8988T (cell line): ENCODE measurements at places on chromosomes 6 and 20.
A peak's percentile ranks its signal among the peaks of the same experiment; 100 is the strongest.

- DNase-seq, result no peak
Observed at GRCh38 chr6:16049168-16049567, 79.7 kb upstream of the MYLIP start.

GRCh38 chr20:35237486-35237885, 11.0 kb downstream of the MMP24 start:
- DNase-seq, result no peak

GRCh38 chr6:7087491-7087979, 20.2 kb upstream of the RREB1 start:
- no peak for DNase-seq

DNA sequence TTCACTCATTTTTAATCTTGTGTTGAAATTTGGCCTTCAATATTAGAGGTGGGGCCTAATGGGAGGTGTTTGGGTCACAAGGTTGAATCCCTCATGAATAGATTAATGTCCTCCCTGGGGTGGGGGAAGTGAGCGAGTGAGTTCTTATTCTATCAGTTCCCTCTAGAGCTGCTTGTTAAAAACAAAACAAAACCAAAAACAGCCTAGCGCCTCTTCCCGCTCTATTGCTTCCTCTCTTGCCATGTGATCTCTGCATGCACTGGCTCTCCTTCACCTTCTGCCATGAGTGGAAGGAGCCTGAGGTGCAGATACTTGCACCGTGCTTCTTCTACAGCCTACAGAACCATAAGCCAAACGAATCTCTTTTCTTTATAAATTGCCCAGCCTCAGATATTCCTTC, 89.6 kb upstream of the SLC35F1 start:
- DNase-seq, result no peak

DNA sequence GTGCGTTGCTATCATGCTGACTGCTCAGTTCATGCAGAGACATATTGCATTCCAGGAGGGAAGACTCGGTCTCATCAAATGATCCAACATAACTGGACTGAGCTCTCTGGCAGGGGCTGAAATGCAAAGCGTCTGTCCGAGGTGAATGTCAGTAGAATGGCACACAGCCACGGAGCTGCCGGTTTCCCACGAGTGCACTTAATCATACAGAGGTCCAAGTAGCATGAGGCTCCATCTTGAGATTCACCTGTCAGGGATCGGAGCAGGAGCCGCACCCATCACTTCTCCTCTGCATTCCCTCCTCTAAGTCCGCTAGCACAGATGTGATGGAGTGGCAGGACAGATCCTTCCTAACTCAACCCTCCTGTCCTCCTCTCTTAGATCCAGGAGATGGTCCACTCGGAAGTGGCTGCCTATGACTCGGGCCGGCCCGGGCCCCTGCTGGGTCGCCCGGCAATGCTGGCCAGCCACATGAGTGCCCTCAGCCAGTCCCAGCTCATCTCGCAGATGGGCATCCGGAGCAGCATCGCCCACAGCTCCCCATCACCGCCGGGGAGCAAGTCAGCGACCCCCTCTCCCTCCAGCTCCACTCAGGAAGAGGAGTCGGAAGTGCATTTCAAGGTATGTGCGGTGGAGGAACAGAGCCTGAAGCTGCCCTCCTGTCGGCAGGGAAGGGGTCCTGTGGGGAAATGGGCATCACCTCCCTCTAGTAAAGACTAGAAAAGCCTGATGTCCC, 135.9 kb downstream of the JPH2 start:
- DNase-seq, result no peak

- no peak for DNase-seq
Observed at GRCh38 chr6:170053966-170054661, 236.8 kb downstream of the DLL1 start.

DNA sequence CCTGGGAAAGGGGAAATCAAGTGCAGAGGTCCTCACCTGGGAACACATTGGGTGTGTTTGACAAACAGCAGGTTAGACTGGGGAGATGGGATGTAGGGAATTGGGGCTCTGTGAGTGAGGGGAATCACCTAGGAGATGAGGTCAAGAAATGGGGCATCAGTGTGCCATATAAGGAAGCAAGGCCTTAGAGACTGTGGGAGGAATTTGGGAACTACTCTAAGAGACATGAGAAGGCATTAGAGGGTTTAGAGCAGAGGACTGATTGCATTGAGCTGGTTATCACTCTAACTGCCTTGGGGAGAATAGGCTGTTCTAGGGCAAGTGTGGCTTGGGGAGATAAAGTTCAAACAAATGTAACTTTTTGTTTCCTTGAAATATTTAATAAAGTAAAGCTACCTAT, 189.9 kb downstream of the EYA4 start:
- no peak for DNase-seq

GRCh38 chr6:134502614-134503549, 185.0 kb upstream of the SGK1 start:
- no peak for DNase-seq

DNA sequence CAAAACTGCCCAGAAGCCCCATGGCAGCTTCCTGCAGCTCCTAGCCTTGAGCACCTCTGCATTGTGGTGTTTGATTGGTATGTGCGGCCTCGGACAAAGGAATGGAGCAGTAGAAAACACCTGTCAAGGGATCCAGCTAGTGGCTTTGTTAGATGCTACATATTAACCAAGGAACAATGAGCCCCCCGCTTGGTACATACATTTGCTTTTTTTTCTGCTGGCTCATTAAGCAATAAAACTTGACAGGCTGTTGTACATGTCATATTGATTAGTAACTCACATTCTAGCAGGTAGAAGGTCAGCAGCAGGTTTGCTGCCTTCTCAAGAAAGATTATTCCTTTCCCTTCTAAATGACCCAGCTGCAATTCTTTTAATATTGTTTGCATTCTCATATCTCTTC, 937 bp downstream of the SPACA1 start:
- no peak for DNase-seq

DNA sequence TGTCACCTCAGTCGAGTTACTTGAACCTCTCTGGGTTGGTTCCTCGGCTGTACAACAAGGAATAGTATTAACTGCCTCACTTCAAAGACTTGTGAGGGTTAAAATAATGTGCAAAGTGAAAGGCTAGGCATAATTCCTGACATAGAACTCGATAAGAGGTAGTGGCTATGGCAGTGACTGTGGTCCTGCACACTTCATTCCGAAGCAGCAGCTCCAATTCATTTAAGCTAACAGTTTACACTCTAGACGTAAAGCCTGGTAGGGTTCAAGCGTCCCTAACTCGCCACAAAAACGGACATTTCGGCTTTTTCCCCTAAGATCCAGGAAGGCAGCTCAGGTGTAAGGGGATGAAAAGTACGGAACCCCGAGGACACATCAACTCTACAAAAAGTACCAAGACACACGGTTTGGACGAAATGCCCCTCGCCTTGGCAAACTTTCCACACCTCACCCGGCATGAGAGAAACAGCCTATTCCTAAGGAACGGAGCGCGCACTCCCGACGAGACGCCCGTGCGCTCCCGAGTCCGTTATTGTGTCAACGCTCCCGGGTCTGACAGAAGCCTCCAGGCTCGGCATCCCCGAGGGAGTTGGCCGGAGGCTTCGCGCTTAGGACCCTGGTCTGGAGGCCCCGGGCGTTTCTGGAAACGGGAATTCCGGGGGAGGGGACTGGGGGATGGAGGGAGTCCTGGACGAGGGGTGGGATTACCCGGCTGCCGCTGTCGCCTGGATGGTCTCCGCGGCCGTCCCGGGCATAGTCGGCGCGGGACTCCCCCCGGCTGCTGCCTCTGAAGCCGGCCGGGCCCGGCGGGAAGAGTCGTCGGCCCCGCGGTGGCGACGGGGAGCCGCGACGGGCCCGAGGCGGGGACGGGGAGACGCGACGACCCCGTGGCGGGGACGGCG, 937 bp downstream of the ZNF318 start:
- peak; percentile 64 for DNase-seq

DNA sequence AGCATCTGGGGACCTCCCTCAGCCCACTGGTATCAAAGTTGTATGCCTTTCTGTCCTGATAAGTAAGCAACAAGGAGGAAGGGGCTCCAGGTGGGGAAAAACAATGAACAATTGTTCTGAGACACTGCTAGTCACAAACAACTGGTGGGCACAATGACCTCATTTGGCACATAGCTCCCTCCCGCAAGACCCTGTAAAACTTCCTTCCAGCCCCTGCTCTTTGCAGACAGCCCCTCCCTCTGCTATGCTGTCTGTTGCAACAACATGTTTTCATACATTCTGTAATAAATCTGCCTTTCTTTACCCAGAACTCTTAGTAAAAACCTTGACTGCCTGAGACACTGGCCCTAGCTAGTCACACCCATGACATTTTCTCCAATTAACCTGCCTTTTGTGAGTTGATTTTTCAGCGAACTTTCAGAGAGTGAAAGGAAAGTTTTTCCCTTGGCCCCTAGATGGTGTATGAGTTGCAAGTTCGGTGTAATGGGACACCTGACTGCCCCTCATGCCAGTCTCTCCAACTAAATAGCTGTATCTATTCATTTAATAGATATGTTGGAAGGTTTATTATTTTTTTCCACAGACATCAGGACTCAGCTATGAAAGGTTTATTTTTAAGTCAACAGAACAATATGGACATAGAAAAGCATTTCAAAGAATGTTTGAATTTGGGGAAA, 142.3 kb upstream of the SLC22A16 start:
- DNase-seq, result no peak

DNA sequence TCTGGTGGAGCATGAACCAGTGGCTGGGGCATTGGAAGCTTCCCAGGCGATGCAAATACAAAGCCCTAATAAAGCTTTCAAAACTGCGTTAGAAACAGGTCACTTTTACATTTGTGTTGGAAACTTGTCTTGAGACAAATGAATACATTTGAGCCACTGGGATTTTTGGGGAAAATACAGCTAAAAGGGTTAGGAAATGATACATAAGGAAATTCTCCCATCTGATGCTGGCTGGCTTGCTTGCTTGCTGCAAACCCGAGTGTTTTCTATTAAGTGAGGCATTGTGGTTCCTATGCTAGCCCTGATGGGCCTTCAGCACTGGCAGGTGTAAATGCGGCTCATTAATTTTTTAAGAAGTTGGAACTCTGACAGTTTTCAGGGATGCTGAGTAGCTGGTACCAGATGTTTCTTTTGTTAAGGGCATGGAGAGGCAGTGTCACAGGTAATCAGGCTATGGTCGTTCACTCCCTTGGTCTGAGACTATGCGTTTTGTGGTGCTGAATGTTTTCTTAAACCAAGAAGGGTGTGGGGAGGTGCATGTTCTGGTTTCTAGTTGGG, 35.2 kb downstream of the RREB1 start:
- DNase-seq, result no peak

DNA sequence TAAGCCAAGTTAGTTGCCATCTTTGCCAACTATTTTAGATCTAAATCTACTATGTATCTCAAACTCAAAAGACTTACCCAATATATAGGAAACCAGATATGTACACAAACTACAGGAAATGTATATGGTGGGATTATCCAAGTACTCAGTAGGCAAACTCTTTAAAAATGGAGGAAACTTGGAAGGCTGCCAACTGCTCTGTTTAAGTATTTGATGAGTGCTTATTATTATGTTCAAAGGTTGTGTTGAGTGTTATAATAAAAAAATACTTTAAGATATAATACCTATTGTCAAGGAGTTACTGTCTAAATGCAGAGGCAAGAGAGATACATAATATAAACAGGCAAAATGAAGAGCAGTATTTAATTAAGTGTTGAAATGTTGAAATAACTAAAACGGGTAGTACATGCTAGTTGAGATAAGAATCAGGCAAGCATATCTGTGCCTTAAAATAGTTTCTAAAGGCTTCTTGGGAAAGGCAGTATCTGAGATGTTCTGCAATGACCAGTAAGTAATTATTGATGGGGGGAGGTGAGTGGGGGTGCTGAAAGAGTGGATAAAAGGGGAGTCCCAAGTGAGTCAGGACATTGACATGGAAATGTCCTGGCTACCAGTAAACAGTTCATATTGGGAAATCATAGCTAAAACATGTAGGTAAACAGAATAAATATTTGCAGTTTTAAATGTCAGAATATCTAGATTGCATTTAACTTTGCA, 6.5 kb upstream of the DST start:
- DNase-seq, result no peak

GRCh38 chr20:39269493-39270217, 307.5 kb downstream of the DHX35 start:
- DNase-seq, result no peak

DNA sequence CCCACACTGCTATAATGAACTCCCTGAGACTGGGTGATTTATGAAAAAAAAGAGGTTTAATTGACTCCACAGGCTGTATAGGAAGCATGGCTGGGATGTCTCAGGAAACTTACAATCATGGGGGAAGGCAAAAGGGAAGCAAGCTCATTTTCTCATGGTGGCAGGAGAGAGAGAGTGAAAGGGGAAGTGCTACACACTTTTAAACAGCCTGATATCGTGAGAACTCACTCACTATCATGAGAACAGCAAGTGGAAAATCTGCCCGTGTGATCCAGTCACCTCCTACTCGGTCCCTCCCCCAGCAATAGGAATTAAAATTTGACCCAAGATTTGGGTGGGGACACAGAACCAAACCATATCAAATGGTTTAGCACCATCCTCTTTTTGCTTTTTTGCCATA, 116.6 kb upstream of the CEP162 start:
- DNase-seq, result no peak

DNA sequence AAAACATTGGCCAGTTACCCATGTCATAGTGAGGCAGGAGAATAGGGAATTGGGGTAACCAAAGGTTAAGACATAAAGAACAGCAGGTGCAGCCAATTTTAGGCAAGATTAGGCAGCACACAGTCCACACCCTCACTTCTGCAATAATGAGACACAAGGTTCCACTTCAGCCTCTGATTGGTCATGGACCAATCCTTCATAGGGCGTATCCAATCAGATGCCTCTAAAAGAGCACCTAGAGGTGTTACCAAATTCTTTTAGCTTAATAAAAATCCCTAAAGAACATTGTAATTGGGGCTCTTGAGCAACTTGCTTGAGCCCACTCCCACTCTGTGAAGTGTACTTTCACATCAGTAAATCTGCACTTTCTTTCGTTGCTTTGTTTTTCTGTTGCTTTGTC, 302.4 kb downstream of the PREX1 start:
- DNase-seq, result no peak

GRCh38 chr6:48628316-48628715, 517.3 kb upstream of the PTCHD4 start:
- no peak for DNase-seq

DNA sequence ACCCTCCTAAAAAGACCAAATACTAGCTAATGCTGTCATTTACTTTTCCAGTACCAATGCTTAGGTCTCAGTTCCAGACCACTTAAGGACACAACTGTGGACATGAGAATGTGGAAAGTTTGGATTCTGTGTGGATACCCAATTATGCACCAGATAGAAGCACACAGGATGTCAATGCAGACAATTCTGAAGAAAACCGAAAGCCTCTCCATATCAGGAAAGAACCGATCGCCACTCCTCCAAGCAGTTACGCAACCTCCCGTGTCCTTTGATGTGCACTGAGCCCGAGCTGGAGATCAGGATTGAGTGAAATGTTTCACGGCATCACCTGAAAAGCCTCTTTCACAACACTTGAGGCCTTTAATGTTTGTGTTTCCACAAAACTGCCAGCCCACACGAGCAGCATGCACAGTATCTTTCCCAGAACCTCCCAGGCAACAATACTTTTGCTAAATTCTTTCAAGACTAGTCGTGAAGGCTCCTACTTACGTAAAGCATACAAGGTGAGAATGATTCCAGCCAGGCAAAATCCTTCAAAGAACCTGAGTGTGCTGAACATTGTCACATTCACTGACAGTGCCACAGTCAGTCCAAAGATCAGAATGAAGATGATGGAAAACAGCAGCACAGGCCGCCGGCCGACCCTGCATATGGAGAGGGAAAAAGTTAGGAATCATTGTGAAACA, 47.0 kb downstream of the SLC22A23 start:
- DNase-seq, result no peak

- no peak for DNase-seq
Observed at GRCh38 chr20:17443131-17443858, 87.9 kb downstream of the BFSP1 start.

- no peak for DNase-seq
Observed at GRCh38 chr20:48724891-48725554, 102.8 kb downstream of the PREX1 start.
